ENCODE measurements at places on chromosomes 1 and 21. TPM values are rescaled to one million over a fixed set of nuclear protein-coding genes. Genes with fewer than 3 reads are reported as not detected.
A peak's percentile ranks its signal among the peaks of the same experiment; 100 is the strongest.

GRCh38 chr21:44445145-44445812 lies 10.0 kb upstream of the LRRC3 start:
- DNase-seq, result no peak

GRCh38 chr1:185409763-185410528 lies 92.9 kb upstream of the IVNS1ABP start:
- DNase-seq, result no peak

- DNase-seq, result no peak
Measured at GRCh38 chr1:1022302-1023009, 2.5 kb downstream of the AGRN start.

- DNase-seq, result no peak
Measured at GRCh38 chr21:28938726-28939125, 54.0 kb downstream of the LTN1 start.

DNA sequence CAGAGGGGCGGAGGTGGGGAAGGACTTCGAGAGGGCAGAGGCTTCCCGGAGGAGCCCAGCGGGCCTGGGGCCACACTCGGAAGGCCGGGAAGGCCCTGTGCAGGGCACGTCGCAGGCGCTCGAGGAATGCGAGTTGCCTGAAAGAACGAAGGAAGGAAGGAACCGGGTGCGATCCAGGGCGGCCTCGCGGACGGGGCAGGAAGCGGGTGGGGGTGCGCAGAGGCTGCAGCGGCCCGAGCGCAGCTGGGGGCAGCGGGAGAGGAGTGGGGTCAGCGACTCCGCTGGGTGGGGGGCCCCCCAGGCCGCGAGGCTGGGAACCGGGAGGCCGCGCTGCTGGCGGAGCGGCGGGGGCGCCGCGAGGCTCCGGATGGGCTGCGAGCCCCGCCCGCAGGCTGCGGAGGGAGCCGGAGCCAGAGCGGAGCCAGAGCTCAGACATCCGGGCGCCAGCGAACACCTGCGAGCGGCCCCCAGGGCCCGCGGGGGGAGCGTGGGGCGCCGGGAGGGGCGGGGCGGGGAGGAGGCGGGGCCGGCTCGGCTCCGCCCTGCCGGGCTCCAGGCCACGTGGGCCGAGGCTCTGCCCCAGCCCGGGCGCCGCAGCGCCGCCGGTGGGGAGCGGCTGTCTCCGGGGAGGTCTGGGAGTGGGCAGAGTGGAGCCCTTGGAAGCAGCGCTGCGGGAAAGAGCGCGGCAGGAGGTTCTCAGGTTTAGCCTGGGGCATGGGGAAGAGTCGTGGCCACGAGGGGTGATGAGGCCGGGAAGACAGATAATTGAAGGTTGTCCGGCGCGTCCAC lies 4.6 kb downstream of the ID3 start:
- peak; percentile 92 for DNase-seq

DNA sequence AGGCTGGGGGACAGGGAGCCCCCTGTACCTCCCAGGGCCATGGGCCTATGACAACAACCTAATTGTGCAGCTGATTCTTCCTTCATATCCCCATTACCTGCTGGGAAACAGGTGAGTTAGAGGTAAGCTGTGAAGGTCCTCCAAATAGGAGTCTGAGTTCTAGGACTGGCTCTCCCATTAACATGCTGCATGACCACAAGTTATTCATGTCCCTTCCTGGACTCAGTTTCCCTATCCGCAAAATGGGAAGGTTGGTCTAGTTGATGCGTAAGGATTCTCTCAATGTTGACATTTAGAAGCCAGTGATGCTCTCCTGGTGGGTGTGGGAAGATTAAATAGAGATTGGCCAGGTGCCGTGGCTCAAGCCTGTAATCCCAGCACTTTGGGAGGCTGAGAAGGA lies 4.1 kb downstream of the ZNF683 start:
- DNase-seq, result no peak

- no peak for DNase-seq
Measured at GRCh38 chr1:101235216-101235695, 1.6 kb upstream of the S1PR1 start.

GRCh38 chr1:67339623-67340343 lies 32.1 kb downstream of the IL12RB2 start:
- DNase-seq, result no peak

DNA sequence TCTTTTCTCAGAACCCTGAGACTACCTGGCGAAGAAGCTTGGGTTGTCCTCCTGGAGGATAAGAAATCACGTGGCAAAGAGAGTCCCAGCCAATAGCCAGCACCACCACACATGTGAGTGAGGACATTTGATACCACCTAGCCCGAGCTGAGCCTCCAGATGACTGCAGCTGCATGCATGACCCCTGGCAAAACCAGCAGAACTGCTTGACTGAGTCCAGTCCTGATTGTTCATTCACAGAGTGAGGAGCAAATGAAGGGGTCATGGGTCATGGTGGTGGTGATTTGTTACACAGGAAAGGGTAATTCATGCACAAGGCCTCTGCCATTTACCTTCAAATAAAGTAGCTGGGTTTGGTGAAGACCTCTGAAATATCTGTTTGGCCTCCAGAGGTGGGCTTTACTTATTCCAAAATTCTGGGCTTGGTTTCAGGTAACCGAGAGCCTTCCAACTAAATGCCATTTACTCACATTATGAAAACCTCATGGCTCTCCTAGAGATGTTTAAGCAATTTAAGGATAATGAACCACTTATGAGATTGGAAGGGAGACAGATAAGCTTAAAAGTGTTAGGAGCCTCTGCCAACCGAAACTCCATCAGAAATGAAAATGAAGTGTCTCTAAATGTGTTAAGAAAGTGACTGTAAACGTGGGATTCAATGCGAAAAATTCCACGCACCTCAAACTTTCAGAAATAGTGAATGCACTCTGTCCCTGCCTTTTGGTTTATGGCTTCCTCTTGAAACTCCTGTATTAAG lies 163.3 kb downstream of the SLC35F3 start:
- DNase-seq, result no peak

DNA sequence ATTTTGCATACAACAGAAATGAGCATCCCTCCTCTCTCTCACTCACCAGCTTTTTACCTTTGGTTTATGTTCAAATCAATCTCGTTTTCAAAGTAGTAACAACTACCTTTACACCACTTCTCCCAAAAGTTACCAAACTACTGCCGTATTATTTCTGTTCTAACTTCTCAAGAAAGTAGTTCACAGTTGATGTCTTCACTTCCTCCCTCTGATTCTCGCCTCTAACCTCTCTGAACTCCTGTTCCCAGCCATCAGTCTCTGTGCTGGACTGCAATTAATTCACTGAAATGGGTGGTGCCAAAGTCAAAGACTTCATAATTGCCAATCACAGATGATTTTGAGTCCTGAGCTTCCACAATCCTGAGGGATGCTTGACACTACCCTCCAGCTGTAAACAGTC lies 54.0 kb downstream of the ZNF281 start:
- DNase-seq, result no peak

GRCh38 chr1:38800720-38801671 lies 58.6 kb downstream of the RRAGC start:
- no peak for DNase-seq

GRCh38 chr21:18549214-18549905 lies 145.8 kb upstream of the TMPRSS15 start:
- no peak for DNase-seq

GRCh38 chr1:173341307-173341706 lies 134.2 kb upstream of the TNFSF4 start:
- no peak for DNase-seq

DNA sequence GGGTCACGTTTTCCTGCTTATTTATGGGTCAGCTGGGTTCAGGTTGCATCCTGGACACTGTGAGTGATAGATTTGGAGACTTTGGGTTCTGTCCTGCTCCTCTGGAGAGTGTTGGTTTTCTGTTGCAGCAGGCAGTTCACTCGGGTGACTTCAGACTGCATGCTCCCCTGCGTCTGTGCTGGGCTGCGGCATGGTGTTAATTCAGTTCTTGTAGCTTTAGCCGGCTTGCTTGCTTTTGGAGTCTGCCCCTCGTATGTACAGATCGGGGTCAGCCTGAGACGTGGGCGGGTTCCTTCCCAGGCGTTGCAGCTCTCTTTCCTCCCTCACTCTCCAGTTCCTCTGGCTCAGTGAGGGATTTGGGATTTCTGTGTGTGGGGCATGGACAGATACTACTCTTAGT lies 38.0 kb downstream of the PCNT start:
- no peak for DNase-seq

GRCh38 chr1:228860911-228861831 lies 125.9 kb downstream of the RHOU start:
- DNase-seq, result no peak

DNA sequence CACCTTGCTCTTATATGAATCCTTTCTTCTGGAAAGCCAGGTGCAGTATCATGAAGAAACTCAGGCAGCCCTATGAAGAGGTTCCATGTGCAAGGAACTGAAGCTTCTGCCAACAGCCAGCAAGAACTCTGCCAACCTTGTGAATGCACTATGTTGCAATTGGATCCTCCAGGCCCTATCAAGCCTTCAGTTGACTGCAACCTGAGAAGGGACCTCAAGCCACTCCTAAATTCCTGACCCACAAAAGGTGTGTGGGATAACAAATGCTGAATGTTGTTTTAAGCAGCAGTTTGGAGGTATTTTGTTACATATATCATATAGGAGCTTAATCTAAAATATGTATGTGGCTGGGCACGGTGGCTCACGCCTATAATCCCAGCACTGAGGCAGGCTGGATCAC lies 84.0 kb downstream of the RERE start:
- no peak for DNase-seq

GRCh38 chr1:175620376-175620775 lies 123.0 kb downstream of the TNR start:
- no peak for DNase-seq

- DNase-seq, result no peak
Measured at GRCh38 chr1:118589238-118589846, 398.8 kb downstream of the TBX15 start.

- no peak for DNase-seq
Measured at GRCh38 chr21:40099809-40100208, 232.6 kb downstream of the PCP4 start.

DNA sequence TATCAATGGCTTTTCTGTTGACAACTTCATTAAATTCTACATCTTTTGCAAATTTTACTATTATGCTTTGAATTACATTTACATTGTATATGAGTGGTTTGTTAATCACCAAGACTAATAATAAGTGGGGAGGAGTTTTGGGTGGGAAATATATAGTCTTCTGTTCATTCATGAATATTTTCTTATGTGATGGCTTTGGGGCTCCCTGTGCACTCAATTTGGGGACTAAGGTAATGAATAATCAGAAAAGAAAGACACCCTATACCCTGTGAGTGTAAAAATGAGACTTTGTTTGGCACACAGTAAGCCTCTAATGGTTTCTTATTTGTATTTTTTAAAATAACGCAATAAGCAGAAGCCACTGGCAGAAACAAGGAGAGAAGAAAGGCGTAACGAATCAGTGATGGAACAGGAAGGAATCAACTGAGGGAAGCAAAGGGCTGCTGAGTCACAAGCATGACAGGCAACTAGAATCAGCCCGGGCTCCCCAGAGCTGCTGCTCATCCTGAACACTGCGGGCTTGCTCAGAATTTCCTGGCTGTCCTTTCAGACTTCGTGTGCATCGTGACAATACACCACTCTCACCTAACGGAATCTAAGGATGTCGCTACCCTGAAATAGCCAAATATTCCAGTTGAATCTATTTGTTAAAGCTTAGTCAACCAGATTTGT lies 20.8 kb upstream of the RGS2 start:
- DNase-seq, result no peak

DNA sequence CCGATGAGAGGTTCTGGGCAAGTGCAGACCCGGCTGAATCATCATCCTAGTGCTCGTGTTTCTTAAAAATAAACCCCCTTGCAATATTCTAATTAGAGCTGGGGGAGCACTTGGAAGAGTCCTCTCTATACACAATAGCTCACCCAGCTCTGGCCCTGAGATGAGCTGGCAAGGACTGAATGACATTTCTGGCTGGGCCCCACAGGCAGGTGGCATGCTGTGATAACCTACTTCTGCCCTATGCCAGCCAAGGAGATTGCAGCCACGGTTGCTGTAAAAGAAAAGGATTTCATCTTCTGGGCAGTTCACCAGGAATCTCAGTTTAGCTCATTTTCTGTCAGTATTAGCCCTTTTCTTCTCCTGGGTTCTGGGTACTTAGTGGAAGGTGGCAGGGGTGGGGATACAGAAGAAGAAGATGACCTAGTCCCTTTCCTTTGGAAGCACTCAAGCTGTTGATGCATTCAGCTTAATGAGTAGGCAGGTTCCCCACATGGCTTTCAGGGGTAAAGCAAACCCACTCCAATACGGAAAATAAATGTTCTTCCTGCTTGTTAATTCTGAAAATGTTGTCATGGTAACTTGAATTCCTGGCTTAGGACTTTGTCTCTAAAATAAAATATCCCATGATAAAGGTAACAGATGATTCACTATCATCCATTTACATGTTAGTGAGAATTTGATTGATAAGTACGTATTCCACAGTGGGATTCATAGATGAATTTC lies 32.2 kb downstream of the VASH2 start:
- DNase-seq, result no peak

GRCh38 chr21:26572702-26573381 lies at the start of gene CYYR1:
Gene CYYR1 (minus strand): TSS chr21:26573286. CDS start chr21:26572940, 346 bp downstream.
- DNase-seq, result peak; percentile 81

DNA sequence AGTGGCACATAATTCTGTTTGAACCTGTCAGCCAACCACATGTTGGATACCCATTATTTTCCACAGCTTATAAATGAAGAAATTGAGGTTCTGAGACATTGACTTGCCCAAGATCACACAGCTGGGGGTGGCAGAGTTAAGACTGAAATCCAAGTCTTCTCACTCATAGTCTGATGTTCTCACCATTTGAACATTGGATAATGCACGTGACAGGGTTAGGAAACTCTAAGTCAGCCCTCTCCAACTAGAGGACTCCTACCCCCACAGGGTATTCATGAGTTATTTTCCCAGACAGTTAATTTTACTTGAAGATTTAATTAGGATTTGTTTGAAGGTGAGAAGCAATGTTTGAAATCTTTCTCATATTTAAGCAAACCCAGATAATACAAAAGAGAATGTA lies 38.1 kb upstream of the C1orf105 start:
- DNase-seq, result no peak

GRCh38 chr21:41567901-41568510 lies 60.0 kb upstream of the TMPRSS2 start:
- no peak for DNase-seq

DNA sequence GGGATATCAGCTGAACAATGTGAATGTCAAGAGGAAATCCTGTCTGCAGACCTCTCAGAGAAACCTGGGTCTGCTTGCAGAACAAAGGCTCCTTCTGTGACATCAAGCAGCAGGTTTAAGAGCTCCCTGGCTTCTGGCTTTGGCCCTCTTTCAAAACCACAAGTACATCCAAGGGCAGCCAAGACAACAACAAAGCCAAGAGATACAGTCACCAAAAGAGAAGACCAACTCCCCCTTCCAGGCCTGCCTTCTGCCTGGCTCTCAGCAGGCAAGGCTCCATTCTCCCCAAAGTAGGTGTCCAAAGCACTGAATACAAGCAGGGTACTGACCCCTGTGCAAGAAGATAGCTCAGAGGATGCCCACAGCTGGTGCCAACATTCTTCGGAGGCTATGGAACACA lies 11.5 kb downstream of the BCAR3 start:
- DNase-seq, result no peak

The LHX8 gene
- total RNA-seq, result 0.31 TPM

The RAB42 gene
- 2.7 TPM for total RNA-seq

The RGS13 gene
- total RNA-seq, result not detected

The TNFRSF14 gene
- total RNA-seq, result 8.5 TPM

The THEM4 gene
- 15.6 TPM for total RNA-seq

The CD84 gene
- total RNA-seq, result not detected

The CADM3 gene
- 5.8 TPM for total RNA-seq

The LIN28A gene
- 26.2 TPM for total RNA-seq

The SUSD4 gene
- total RNA-seq, result 7.0 TPM

The DUSP23 gene
- 37.7 TPM for total RNA-seq

The GALE gene
- 39.0 TPM for total RNA-seq

The S100A9 gene
- total RNA-seq, result 1,065 TPM
